ENCODE measurements at places on chromosomes 2 and 18. TPM values are rescaled to one million over a fixed set of nuclear protein-coding genes. Genes with fewer than 3 reads are reported as not detected.

Gene TCF23
- not detected for total RNA-seq

Gene CCDC74B
- total RNA-seq, result 33.7 TPM

Gene INHBB
- total RNA-seq, result 1.0 TPM

Gene CHRNG
- not detected for total RNA-seq

- DNase-seq, result no peak
These were observed 4.8 kb upstream of the ONECUT2 start for GRCh38 chr18:57430079-57431001.

DNA sequence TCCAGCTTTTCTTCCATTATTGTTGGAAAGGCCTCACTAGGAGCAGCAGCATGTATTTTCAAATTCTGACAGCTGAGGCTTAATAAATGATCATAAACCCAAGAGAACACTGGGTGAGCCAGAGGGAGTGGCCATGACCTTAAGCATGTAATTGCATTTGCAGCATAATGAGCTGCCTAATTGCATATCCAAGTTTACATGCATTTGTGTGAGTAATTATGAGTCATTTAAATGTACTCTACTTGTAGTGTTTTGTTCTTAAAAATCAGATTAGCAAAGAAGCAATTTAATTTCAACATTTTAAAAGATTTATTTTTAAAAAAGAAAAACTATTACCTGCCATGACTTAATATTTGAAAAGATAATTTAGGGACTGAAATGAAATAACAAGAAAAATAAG, 74.8 kb downstream of the NOL10 start:
- no peak for DNase-seq

- no peak for DNase-seq
These were observed 628 bp downstream of the GIGYF2 start for GRCh38 chr2:232697807-232698110.

- DNase-seq, result no peak
These were observed 123.6 kb downstream of the EIPR1 start for GRCh38 chr2:3253913-3254441.

GRCh38 chr2:12915787-12916186, 199.1 kb downstream of the TRIB2 start:
- no peak for DNase-seq

Measured in Daoy (cell line).